ENCODE measurements at places on chromosomes 3 and 15.

DNA sequence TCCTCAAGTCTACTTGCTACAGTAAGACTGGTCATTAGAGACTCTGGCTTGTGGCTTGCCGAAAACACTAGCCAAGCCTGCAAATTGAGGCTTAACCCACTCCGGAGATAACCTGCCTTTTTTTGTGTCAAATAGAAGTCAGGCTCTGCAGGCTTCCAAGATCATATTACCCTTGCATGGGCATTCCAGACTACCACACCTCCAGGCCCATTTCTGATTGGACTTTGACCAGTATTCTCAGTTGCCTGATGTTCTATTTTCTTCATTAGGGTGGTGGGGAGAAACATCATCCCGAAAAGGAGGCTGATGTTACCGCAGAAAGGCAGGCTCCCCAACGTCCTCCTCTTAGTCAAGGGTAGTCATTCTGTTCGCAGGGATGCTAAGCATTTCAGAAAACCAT is 68.1 kb upstream of the FOXP1 start:
- no peak for DNase-seq

DNA sequence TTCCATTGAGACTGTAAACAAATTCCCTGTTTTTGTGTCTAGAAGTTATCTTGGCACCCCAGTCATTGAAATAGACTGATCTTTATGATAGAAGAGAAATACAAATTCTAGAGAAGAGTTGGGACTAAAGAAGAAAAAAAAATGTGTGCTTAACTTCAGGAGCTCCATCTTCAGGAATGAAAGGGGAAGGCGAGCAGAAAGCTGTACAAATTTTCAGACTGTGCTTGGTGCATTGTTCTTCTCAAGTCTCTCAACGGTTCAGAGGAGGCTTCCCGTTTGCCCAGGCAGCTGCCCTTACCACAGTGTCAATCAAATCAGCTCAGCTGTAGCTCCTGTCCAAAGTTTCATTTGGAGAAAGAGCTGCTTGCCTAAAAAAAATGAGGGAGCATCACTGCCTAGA is 41.7 kb downstream of the OXSM start:
- no peak for DNase-seq

DNA sequence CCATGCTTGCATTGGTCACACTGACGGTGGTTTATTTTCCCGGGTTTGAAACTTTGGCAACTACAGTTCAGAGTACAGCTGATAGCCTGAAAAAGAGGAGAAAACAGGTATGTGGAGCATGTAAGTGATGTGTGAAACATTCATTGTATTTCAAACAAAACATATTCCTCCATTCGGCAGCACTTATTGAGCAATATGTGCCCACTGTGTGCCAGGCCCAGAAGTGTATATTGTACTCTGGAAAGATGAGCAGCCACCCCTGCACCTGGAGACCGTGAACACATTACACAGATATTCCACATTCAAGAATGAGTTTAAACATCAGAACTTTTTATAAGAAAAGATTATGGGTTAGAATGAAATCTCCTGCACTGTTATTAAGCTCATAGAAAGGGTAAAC is 16.3 kb downstream of the BNC1 start:
- DNase-seq: no peak

DNA sequence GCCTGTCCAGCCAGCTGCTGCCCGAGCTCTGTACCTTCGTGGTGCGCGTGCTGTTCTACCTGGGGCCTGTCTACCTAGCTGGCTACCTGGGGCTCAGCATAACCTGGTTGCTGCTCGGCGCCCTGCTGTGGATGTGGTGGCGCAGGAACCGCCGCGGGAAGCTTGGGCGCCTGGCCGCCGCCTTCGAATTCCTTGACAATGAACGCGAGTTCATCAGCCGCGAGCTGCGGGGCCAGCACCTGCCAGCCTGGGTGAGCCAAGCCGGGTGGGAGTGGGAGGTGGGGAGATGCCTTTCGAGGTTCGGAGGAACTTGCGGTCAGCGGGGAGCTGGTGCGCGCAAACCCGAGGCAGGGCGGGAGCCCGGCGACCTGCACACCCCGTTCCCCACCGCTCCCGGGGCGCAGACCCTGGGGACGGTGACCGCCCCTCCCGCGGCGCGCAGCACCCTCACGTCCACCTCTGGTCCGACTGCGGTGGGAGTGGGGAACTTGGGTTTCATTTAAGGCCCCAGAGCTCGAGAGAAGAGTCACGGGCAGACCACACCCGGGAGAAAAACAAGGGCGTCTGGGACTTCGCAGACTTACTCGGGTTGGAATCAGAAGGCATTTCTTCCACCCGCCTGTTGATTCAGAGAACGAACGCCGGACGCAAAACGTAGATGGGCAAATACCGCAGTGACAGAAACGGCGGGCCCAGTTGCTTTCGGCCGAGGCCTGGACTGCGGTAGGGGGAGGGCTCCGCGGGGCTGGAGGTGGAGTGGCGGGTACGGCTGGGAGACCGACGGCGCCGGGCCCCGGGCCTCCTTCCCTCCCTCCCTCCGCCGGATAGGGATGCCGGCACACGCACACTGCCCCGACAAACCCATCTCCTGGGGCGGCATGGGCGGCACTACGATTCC is 708 bp downstream of the ESYT3 start:
- DNase-seq: no peak

GRCh38 chr15:54064365-54064764 is 86.1 kb downstream of the UNC13C start:
- no peak for DNase-seq

Measured in stimulated activated CD4-positive, alpha-beta T cell treated with anti-CD3 and anti-CD28 coated beads, Interleukin-12 subunit alpha, Interleukin-12 subunit beta, amount 100 ng/mL, for 48 hours (primary cell).